Stimulated activated CD4-positive, alpha-beta T cell treated with anti-CD3 and anti-CD28 coated beads, Interleukin-12 subunit alpha, Interleukin-12 subunit beta, amount 100 ng/mL, for 48 hours (primary cell): ENCODE measurements at places on chromosomes 11 and 22.

DNA sequence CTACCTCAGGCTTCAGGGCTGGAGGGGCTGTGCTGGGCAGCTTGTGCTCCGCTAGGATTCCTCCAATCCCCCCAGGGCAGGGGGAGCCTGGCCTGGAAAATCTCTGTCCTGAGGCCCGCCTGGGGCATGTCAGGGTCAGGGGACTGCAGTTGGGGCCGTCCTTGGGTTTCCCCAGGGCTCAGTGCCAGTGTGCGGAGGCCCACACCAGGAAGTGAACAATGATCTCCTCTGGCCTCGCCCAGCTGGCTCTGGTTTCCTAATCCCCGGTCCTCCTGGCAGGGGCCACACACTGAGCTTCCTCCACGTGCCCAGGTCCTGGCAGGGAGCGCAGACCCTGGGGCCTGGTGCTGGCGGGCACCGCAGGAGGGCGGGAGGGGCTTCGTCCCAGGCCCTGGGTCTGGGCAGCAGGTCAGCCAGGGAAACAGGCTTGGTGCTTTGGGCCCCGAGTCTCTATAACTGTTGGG, 1.4 kb upstream of the MUC2 start:
- no peak for DNase-seq

DNA sequence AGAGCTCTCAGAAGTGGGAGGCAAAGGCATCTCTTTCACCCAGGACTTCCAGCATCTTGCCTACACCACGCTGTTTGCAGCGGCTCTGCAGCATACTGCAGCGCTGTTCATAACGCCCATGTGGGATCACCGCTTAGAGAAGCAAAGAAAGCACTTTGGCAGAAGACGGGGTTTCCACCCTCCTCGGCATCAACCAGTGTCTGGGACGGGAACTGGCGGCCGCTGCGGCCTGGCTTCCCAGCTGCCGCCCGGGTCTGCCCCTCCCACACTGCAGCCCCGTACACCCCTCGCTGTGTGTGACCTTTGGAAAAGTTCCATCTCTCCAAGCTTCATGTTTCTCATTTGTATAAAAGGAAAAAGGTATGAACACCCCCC, 545 bp upstream of the TIRAP start:
- no peak for DNase-seq

GRCh38 chr22:45704648-45705047, 33.0 kb downstream of the ATXN10 start:
- no peak for DNase-seq

- no peak for DNase-seq
Measured at GRCh38 chr22:19821523-19822300, 33.0 kb downstream of the GNB1L start.

DNA sequence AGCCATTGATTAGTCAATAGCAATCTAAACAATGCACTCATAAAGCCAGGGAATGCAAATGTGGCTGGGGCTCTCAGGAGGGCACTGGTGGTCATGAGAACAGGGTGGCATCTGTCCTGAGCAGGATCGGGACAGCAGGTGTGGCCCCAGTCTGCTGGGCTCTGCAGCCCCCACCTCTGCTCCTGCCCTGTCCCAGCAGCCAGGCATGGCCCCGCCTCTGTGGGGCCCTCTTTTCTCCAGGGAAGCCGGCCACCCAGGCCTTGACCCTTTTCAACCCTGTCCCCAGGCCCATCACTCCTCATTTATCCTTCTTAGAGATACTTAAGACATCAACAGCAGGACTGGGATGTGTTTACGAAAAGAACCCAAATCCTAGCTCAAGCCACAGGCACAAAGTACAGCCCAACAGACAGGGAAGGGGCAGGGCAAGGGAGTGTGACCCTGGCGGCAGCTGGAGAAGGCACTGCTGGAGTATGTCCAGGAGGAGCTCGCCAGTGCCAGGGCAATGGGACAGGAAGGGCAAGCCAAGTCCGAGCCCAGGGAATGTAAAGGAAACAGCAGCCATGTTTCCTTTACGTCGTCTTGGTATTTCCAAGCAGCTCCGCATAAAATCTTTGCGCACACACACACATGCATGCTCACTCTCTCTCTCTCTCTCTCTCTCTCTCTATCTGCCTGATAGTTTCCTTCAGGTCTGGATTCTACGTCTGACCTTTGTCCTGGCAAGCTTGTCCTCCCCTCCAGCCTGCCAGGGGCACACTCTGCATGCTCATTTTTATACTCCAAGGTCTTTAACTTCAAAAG, 59.9 kb downstream of the DGCR2 start:
- DNase-seq = no peak

DNA sequence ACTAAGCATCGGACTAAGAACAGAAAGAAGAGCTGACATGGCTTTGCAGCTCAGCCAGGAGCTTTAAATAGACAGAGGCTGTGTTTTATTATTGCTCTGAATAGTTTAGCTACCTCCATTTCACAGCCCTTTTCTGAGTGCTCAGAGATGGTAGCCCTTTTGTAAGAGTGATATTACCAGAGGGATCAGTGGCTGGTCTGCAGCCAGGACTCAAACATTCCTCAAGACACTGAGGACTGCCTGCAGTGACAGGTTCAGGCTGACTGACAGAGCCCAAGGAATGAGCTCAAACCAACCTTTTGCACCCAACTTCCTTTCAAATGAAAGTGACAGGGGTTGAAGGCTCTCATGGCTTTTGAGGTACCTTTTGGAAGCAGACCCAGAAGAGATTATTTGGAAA, 189.0 kb downstream of the DDX10 start:
- no peak for DNase-seq

DNA sequence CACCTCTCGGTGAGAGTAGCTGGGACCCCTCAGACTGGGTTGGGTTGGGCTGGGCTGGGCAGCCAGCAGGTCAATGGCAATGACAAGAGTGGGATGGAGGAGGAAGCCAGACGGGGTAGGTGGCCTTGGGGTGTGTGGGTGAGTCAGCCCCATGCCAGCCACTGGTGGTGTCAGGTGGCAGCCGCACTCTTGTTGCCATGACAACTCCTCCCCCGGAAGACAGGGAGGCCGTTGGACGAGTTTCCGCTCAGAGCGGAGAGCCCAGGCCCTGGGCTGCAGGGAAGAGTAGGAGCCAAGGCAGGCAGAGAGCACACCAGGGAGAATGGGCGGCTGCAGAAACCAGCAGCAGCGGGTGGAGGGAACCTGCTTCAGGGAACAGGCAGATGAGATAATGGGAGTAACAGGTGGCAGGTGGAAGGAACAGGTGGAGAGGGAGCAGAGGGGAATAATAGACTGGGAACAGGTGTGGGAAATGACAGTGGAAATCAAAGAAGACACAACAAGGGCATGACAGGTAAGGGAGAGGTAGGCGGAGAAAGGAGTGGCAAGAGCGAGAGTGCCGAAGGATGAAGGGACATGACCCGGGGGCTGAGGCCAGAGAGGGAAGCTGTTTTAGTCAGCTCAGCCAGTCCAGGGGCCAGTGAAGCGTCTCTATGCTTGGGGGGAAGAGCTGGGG, 8.7 kb downstream of the SPTBN2 start:
- peak; percentile 50 for DNase-seq

- DNase-seq = no peak
Measured at GRCh38 chr11:116792869-116793771, 1.4 kb upstream of the APOA5 start.

DNA sequence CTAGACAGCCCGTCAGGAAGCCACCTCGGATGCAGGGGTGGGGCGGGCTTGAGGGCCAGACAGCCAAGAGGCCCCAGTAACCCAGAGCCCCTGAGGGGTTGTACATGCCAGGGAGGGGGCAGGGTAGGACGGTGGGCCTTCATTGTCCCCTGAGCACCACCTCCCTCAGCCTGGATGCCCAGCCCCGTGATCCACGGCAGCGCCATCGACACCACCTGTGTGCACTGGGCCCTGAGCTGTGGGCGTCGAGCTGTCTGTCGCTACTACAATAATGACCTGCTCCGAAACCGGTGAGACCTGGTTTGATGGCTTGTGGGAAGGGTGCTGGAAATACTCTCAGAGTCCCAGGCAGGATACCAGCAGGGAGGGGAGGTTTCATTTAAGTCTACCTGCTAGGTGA, 37.4 kb upstream of the TPBGL start:
- no peak for DNase-seq

GRCh38 chr11:60917267-60917666, 3.3 kb downstream of the TMEM109 start:
- DNase-seq = no peak

GRCh38 chr22:42871146-42872050, 14.3 kb upstream of the ARFGAP3 start:
- no peak for DNase-seq

DNA sequence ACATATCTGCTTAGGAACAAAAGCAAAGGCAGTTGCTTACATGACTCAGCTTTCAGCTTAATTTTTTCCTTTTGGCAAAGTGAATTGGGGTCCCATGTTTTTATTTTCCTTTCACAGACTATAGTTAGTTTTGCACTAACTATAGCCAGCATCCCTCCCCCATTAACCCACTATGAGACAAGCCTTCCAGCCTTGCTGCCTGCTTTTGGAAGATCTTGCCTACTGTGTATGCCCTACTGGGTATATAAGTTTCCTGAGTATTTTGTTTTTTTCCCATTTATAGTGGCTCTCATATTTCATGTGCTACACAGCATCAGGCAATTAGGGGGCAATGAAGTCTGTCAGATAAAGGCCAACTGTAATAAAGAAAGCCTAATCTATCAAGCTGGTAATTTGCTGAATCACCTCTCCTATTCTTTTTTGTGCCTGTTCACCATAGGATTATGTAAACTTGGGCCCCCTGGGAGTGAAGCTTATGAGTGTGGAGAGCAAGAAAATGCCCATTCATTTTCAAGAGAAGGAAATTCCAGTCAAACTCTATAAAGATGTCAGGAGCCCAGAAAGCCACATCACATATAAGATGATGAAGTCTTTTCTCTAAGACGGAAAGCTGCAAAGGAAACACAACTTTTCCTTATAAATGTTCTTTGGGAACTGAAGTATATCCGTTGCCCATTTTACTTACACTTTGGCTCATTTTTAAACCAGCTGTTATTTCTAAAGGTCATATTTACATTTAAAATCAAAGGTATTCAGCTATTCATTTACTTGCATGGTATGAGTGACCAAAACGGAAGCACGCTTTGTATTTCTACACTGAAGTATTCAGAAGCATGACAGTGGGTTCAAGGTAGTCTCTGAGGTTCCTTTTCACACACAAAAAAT, 64.0 kb downstream of the CCDC83 start:
- no peak for DNase-seq

- DNase-seq = no peak
Measured at GRCh38 chr11:124727474-124727873, 12.3 kb upstream of the NRGN start.

DNA sequence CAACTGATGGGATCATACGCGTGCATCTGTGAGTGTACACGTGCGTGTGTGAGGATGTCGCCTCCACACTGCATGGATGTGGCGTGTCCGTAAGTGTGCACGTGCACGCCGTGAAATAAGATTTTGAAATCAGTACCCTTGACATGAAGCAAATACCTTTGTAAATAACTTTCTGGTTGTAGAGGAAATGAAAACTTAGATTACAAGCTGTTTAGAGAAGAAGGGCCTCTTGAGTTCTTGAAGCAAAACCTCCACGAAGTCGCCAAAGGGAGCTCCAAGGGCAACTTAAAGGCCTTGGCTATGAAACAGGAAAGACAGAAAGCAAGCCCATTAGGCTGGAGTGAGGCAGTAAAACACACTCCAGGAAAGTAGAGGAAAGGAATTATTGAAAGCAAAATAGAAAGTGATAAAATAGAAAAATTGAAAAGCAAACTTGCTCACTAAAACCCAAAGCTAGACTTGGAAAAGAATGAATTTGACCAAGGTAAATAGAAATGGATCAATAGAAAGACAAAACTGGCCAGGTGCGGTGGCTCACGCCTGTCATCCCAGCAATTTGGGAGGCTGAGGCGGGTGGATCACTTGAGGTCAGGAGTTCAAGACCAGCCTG, 29.7 kb upstream of the TOLLIP start:
- DNase-seq = no peak

DNA sequence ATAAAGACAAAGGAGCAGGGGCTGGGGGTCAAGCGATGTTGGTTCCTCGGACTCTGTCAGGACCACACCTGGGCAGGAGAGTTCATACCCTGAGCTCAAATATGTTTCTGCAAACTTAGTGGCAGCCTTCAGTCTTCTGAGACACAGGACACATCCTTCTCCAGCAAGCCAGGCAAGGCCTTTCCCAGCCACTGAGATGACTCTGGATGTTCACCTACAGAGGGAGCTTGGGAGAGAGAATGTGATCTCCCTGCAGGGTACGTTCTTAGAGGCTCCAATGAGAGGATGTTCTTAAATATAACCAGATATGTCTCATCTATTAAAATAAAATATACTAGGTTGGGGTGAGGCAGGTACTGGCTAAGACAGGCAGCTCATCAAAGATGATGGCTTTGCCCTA, 461.5 kb downstream of the OPCML start:
- DNase-seq = no peak

GRCh38 chr22:33975841-33976240, 55.6 kb upstream of the LARGE1 start:
- no peak for DNase-seq

GRCh38 chr22:48083502-48083901, 1321.1 kb downstream of the TBC1D22A start:
- no peak for DNase-seq

- no peak for DNase-seq
Measured at GRCh38 chr22:32720924-32721323, 80.6 kb upstream of the TIMP3 start.

GRCh38 chr11:65482306-65482850, 16.5 kb upstream of the MALAT1 start:
- no peak for DNase-seq

GRCh38 chr11:119538753-119539152, 115.8 kb upstream of the THY1 start:
- DNase-seq = no peak

GRCh38 chr22:21791635-21792625, 56.3 kb upstream of the YPEL1 start:
- DNase-seq = peak; percentile 23

GRCh38 chr11:126440792-126441514, 85.5 kb downstream of the ST3GAL4 start:
- peak; percentile 62 for DNase-seq

DNA sequence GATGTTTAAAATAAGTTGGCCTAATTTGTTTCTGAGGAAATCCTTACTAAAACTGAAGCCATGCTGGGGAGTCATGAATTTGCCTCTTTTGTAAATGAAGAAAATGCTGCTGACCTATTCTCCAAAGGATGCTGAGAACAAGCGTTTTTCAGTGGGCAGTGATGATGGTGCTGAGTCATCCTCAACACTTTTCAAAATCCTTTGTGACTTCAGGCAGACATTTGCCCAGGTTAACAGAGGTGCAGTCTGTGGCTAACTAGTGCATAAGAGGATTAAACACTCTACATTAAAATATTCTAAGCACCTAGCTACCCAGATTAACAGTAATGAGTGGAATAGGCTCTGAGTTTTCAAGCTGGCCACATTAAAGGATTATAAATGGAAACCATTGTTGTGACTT, 509.0 kb downstream of the DLG2 start:
- no peak for DNase-seq

- no peak for DNase-seq
Measured at GRCh38 chr22:44378380-44378779, 65.6 kb upstream of the SHISAL1 start.

- DNase-seq = peak; percentile 30
Measured at GRCh38 chr11:9459667-9460321, 1.0 kb upstream of the ZNF143 start.
